Articular chondrocyte of knee joint (primary cell): ENCODE measurements at places on chromosomes 16 and 17. TPM values are rescaled to one million over a fixed set of nuclear protein-coding genes. Genes with fewer than 3 reads are reported as not detected.

The KRTAP2-2 gene
- total RNA-seq = not detected in 2 replicates

The TMIGD1 gene
- not detected in 2 replicates for total RNA-seq

The ARHGAP23 gene
- 53.6 and 58.0 TPM in 2 replicates for total RNA-seq

The CD300LB gene
- not detected in 2 replicates for total RNA-seq

The PKMYT1 gene
- 4.8 and 6.4 TPM in 2 replicates for total RNA-seq

The SOX8 gene
- total RNA-seq = 0.91 and 3.1 TPM in 2 replicates

The IRX5 gene
- total RNA-seq = 7.6 and 10.3 TPM in 2 replicates

The SRR gene
- 19.2 and 23.4 TPM in 2 replicates for total RNA-seq

The MYH11 gene
- total RNA-seq = 0.11 and 0.13 TPM in 2 replicates

The CCL7 gene
- total RNA-seq = 3.9 and 6.0 TPM in 2 replicates

The ARHGDIG gene
- total RNA-seq = 0.22 TPM in 1 of 2 replicates, not detected in the other

The LYRM1 gene
- 46.0 and 56.6 TPM in 2 replicates for total RNA-seq

The SPNS3 gene
- not detected in 2 replicates for total RNA-seq

The EIF3CL gene
- total RNA-seq = 66.5 and 74.1 TPM in 2 replicates

The CA5A gene
- not detected in 2 replicates for total RNA-seq

The NQO1 gene
- 889 and 1,000 TPM in 2 replicates for total RNA-seq

The SULT1A1 gene
- total RNA-seq = 9.3 and 9.8 TPM in 2 replicates

The HS3ST3B1 gene
- total RNA-seq = 4.6 and 6.3 TPM in 2 replicates

The MYL4 gene
- total RNA-seq = 0.22 TPM in 1 of 2 replicates, not detected in the other

The CDK3 gene
- total RNA-seq = 0.78 and 0.97 TPM in 2 replicates
